ENCODE measurements at places on chromosomes 6 and 20.
A peak's percentile ranks its signal among the peaks of the same experiment; 100 is the strongest.

GRCh38 chr6:1553562-1554083, 56.1 kb upstream of the FOXC1 start:
- no peak for DNase-seq

DNA sequence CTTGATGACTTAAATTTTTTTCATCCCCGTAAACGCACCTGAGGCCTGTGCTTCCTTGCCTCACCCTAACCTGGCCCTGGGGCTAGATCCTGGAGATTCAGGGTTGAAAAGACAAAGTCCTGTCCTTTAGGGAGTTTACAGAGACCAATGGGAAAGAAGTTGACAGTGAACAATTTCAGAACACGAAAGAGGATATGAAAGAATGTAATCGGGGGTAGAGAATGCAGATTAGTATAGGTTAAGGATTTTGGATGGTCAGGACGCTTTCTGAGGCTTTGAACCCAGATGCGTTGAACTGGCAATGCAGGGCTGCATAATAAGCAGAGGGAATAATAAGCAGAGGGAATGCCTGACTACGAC, 1.7 kb upstream of the FBXO5 start:
- no peak for DNase-seq

DNA sequence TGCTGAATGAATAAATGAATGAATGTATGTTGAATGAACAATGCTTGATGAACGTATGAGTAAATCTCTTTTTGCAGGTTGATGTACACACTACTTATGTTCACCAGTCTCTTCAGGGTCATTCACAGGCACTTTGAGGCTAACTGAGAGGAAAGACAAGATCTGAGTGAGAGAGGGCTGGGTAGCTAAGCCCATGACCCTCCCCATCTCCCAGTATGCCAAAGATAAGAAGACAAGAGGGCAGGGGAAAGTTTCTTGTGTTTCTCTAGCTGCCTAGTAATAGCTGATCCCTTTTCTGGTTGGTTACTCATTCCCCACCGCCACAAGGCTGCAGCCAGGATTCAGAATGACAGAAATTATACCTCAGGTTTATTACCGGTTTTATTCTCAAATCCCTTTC, 90.7 kb downstream of the CEP57L1 start:
- DNase-seq: no peak

DNA sequence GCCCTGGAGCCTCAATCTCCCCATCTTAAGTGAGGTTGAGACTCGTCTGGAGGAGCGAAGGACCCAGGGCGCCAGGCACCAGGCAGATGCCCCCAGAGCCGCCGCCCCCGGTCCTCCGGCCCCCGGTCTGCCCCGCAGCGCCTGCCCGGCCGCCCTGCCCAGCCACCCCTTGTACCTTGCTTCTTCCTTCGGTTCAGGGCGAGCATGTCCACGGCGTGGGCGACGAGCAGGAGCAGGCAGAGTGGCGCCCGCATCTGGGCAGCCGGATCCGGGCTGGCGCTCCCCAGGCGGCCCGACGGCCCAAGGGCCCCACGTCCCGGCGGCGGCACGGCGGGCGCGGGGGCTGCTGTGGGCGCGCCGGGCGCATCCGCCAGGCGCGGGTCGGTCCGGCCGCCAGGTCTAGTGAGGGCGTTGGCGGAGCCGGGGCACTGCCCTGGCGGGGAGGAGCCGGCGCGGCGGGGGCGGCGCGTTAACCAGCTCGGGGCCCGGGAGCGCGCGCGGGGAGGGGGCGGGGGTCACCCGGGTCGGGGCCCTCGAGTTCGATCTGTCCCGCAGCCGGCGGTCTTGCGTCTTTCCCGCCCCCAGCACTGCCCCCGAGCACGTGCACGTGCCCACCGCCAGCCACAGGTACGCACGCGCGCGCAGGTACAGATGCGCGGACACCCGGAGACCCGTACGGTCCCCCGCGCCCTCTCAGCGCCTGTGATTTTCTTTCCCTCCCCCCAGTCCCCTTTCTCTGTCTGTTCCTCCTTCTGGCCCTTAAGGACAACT, at the start of gene RSPO4:
TSS of gene RSPO4 (minus strand) at position 401 of the 771 bp plus-strand sequence. CDS start at position 254, 147 bp downstream.
- DNase-seq: no peak

DNA sequence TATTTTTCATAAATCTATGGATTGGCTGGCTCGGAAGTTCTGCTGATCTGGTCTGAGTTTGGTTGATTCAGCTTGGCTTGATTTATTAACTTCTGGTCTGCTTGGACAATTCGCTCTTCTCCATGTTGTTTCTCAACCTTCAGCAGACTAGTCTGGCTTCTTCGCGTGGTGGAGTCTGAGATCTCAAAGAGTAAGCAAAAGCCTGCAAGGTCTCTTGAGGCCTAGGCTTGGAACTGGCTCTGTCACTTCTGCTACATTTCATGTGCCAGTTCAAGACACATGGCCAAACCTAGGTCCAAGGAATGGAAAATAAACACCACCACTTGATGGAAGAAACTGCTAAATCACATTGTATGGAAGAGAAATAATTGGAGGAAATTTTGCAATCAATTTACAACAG, 115.1 kb upstream of the JAG1 start:
- no peak for DNase-seq

DNA sequence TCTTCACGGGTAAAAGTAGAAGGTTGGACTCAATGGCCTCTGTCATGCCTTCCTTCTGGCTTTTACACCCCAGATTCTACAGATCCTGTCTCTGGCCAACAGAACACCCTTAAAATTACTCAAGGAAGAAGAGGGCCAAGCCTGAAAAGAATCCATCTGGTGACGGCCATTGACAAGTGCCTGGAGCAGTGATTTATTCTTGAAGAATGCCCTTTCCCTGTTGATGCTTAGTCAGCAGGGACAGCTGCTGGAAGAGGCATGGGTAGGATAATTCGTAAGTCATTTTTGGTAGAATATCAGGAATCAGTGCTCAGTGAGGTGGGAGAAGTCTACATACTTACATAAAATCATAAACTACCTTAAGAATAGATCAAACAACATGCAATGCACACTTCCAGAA, 397.9 kb downstream of the SAMD5 start:
- no peak for DNase-seq

DNA sequence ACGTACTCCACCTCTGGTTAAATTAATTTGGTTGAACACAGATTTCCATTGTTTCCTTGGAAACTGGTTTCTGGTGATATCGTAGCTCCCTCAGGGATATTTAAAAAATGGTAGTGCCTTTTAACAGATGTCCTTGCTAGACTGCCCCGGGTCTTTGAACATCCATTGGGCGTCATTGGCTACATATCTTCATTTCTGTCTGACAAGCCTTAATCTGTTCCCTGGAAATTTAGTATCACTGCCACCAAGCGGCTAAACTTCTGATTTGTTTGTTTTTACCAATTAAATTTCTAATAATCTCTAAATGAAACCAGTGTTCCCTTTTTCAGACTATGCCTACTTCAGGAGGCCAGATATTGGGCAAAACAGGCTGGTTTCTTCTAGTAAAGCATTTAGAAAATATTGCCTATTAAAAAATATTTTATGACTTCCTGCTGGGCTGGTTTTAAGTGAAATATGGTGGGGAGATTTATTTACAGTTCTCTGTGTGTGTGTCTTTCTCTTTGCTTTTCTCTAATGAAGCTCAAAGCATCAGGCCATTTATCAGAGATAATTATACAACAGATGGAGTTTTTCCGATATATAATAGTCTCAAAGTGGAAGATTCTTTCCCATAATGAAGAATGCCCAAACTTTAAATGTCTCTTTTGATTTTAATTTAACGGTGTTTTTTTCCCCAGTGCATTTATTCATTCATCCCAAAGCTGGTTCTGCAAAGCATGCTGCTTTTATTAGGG, 249.5 kb downstream of the ZFAND3 start:
- DNase-seq: no peak

DNA sequence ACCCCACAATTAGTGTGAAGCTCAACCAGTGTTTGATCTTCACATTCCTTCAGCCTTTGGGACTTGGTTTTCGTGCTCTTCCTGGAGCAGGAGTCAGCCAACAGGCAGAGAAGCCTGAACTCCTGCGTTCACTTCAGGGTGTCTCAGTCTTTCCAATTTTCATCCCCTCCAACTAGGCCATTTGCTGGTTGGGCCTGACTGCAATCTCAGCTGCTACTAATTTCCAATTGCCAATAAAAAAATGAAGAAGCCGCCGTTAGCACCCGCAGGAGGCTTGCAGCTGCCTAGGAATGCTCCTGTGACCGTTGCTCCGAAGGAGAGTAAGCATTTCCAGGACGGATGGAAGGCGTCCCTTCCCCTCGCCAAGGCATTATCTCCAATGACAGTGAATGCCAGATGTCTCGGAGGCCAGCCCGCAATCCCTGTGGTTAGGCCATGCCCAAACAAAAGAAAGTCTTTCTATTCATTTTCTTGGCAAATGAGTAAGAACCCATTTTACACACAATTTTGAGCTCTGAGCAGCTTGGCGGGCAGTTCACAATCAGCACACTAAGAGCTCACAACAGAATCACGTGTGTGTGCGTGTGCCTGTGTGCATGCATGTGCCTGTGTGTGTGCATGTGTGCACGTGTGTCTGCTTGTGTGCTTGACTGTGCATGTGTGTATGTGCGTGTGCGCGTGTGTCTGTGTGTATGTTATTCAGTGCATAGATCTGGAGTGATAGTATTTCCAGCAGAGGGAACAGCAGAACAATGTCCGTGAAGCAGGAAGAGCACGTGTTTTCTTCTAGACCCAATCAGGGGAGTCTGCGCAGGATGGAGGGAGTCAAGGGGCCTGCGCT, 301.2 kb downstream of the SMOC2 start:
- DNase-seq: no peak

DNA sequence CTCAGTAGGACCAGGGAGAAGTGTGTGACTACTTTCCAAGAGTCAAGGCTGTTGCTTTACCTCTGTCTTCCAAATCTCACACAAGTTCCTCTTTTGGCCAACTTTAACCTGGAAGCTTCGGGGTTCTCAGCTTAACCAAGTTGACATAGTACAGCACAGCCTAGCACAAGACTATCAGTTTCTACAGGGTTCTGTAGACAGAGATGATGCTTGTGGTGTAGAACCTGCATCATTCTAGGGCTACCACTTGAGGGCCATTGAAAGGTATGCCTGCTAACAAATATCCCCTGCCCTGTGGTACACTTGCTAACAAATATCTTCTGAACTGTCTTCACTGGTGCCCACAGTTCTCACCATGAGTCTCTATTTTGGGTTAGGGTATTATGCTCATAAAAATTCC, 62.0 kb upstream of the MAP3K7 start:
- DNase-seq: no peak

GRCh38 chr6:93418033-93418407, 1.3 kb downstream of the EPHA7 start:
- no peak for DNase-seq

GRCh38 chr6:153087436-153087835, 43.6 kb downstream of the RGS17 start:
- DNase-seq: no peak

GRCh38 chr20:18465536-18466200, 1.2 kb downstream of the DZANK1 start:
- no peak for DNase-seq

GRCh38 chr6:169263836-169264608, 10.4 kb upstream of the THBS2 start:
- DNase-seq: peak; percentile 83

GRCh38 chr6:142975365-142975764, 30.4 kb upstream of the HIVEP2 start:
- DNase-seq: no peak

DNA sequence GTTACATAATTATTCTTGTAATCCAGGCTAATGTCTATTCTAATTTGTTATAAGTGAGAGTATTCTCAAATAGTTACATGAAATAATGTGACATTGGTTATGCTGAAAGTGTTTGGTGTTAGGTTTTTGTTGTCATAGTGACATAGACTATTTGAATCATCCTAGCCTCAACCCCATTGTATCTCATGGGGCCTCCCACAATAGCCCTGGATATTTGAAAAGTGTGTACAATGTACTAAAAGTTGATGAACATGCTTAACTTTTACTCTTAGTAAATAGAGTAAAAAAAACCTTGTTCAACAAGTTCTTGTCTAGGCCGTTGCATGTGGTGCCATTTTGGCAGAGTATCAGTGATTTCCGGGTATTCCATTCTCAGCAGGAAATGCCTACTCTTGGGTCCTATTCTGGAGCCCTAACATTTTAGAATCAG, 83.0 kb downstream of the RTN4IP1 start:
- DNase-seq: no peak

GRCh38 chr6:153976921-153977693, 61.9 kb upstream of the OPRM1 start:
- no peak for DNase-seq

DNA sequence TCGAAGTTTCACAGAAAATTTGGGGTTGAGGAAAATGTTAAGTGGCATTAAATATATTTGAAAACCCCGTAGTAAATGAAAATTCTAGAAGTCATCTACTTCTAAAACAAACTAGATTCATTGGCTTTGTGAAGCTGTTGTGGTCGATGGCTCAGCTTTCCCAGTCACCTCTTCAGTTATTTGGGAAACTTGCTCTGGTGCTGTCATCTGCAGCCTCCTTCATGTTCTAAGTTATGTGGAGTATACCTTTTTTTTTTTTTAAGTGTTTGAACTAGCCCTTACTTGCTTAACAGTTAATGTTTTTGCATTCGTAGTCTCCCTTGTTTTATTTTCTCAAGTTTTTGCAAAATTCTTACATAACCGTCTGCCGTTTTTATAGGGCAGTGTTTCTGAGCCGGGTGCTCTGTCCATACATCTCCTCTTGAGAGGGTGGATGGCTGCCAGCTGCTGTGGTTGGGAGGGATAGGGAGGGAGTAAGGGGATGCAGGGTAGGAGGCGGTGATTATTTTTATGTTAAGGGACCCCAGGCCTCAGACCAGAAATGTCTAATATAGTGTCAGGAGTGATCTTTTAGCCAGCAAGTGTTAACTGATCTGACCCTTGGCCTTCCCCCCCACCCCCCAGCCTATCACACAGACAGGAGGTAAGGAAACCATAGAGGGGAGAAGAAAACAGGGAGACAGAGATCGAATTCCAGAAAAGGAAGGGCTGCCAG, 7.1 kb downstream of the RREB1 start:
- no peak for DNase-seq

DNA sequence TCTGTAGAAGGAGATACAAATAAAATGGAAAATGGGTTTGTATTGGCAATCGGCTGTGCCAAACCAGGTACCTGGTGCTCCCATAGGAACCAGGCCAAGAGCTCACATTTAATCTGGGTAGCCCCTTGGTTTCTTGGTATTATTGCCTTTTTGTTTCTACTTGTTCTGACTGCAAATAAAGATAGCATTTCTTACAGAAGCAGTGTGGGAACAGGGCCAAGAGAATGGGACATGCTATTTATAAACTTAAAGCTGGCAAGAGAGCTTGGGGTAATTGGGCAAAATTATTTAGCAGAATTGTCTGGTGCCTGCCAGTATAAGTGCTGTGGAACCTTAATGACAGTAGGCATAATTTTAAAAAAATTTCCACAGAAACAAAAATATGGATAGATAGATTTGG, 113.5 kb upstream of the GLP1R start:
- peak; percentile 2 for DNase-seq

DNA sequence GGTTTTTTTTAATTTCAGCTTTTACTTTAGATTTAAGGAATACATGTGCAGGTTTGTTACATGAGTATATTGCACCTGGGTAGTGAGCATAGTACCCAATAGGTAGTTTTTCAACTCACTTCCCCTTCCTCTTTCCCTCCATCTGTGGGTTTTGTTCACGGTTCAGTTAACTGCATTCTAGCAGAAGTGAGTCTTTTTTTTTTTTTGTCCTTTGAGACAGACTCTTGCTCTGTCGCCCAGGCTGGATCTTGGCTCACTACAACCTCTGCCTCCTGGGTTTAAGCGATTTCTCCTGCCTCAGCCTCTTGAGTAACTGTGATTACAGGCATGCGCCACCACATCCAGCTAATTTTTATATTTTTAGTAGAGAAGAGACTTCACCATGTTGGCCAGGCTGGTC, 8.7 kb downstream of the UBR2 start:
- no peak for DNase-seq

GRCh38 chr6:96898241-96898851, 655 bp upstream of the NDUFAF4 start:
- DNase-seq: no peak
